COR-L47 (cell line): ENCODE measurements at places on chromosomes 12 and 14.

DNA sequence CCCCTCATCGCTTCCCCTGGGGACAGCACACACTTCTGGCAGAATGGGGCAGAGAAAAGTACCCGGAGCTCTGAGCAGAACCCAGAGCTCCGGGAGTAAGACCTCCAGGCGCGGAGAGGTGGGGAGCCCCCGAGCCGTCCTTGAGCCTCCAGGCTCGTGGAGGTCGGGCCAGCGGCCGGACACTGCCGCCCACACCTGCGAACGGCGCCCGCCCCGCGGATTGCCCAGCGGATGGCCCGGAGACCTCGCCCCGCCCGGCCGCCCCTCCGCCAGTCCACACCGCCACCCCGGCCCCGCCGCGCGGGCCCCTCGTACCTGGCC, 344 bp downstream of the SPTLC2 start:
- no peak for DNase-seq

DNA sequence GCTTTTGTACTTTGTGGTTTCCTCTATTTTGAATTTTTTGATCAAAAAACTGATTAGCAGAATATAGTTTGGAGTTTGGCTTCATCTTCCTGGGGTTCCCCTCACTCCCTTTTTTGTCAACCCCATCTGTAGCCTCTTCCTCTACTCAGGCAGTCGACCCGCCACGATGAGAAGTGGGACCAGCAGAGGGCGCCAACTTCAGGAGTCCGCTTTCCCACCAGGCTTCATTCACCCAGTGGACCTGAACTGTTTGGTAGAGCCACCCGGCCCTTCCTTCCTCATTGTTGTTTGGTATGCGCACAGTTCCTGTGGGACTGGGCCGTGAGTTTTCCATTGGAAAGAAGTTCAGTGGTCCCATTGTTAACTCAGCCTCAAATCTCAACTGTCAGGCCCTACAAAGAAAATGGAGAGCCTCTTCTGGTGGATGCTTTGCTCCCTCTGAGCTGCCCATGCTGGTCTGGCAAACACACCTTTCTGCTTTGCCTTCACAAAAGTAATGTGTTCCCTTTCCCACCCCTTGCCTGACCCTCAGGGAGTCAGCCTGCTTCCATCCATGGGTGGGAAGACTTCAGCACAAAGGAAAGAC, 21.7 kb downstream of the TMBIM6 start:
- DNase-seq: peak; percentile 10

- DNase-seq: no peak
These were observed at the start of gene HNF1A for GRCh38 chr12:120978296-120979219. TSS of gene HNF1A (plus strand) at chr12:120978543. CDS start at chr12:120978769, 226 bp downstream.

- DNase-seq: no peak
These were observed 86.3 kb downstream of the LRP6 start for GRCh38 chr12:12180575-12180974.

GRCh38 chr12:42812871-42813270, 223.3 kb upstream of the PRICKLE1 start:
- DNase-seq: no peak

DNA sequence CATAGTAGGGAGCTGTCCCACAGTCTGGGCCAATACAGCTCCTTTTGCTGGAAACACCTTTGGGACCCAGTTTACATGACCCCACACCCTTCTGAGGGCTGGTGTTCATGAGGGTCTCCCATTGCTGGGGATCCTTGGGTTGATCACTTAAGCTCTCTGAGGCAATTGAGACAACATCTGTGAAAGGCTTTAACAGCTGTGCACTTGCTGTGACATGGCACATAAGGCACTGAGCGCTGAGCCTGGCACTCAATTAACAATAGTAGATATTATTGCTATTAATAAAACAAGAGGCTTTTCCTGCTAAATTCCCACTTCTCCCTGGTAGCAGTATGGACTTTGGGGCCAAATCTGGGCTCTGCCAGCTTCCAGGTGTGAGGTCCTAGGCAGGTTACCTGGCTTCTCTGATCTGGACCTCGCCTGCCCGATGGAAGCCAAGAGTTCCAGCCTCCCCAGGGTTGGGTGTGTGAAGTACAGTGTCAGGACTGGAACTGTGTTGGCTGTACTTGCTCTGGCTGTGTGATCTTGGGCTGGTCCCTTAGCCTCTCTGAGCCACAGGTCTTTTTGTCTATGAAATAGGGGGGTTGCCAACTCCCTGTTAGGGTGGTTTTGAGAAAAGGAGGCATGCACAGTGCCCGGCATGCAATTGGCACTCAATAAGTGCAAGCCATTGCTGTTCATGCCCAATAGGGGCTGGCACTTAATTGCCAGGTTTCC, 3.1 kb downstream of the SH2B3 start:
- no peak for DNase-seq
